ENCODE measurements at places on chromosomes 13 and 19. TPM values are rescaled to one million over a fixed set of nuclear protein-coding genes. Genes with fewer than 3 reads are reported as not detected.
A peak's percentile ranks its signal among the peaks of the same experiment; 100 is the strongest.

DNA sequence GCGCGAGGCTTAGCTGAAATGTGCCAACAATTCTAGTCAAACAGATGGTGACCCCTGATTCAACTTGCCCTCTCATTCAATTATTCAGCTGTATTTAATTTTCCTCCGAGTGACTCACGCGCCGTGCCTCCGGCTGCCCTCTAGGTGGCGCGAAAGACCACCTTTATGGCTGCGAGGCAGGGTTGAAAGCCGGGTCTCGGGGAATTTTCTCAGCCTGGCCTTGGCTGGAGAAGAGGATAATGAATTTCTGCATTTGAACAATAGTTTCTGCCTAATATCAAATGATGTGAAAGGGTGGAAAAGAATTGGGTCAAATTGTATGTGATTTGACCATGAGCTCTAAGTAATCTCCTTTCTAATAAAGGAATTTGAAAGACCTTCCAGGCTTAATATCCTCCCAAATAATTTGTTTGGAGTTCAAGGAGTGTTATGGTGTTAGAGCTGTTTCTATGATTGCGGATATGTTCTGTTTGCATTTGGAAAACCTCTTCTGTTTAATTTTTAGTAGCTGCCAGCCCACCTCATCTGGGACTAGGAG, 310.9 kb downstream of the ZNF536 start:
- peak; percentile 96 for DNase-seq

- no peak for DNase-seq
Observed at GRCh38 chr13:59587971-59588716, 575.6 kb downstream of the DIAPH3 start.

GRCh38 chr13:33649212-33649878, 168.6 kb upstream of the RFC3 start:
- no peak for DNase-seq

- DNase-seq, result no peak
Observed at GRCh38 chr13:83839146-83839545, 43.1 kb downstream of the SLITRK1 start.

DNA sequence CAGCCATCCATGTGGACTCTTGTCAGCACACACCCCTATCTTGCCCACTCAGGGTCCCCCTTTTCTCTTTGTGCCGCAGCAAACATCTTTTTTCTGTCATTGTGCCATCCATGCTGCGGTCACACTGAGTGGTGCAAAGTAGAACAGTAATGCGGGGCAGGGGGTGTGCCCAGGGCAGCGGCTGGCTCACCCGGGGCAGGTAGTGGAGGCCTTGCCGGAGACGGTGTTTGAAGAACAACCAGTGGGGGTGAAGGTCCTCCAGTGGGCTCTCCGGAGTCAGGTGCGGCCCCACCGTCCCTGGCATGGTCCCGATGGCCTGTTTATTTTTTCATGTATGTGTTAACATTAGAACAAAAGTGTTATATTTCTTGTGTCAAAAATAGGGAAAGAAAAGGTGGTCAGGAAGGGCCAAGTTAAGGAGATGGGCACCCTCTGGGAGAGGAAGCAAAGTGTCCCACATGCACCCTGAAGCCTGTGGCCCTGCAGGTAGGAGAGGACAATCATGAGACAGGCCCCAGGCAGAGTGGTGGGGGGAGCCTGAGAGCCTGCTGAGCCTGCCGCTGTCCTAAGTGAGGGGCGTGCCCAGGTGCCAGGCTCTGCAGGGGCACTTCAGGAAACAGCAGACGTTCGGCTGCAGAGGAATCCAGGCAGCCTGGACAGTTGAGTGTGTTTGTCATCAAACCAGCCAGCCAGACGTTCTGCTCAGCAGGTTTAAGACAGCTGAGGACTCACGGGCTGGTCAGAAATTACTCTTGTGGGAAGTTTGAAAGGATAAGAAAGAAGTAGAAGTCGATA, 12.3 kb downstream of the TSSK6 start:
- DNase-seq, result no peak

GRCh38 chr19:46806656-46807055, 18.3 kb upstream of the SLC1A5 start:
- no peak for DNase-seq

GRCh38 chr19:41795031-41795461, 1.3 kb upstream of the CEACAM3 start:
- DNase-seq, result peak; percentile 35

- DNase-seq, result no peak
Observed at GRCh38 chr13:111598747-111599146, 278.3 kb downstream of the TEX29 start.

DNA sequence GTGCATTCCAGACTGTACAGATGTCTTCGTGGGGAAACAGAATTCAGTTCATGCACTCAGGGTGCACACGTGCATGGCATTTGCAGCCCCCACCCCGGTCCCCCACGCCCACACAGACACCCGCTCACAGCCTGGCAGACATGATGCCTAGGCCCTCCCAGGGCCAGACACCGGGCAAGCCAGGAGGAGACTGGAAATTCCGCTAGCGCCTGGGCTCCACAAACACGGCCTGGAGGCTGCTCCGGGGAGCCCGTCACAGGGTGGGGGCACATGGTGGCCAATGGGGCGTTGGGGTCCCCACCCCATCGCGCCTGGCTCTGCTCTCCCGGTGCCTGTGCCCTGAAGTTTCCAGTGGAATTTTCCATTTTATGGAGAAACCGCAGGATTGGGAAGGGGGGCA, 3.6 kb downstream of the CILP2 start:
- no peak for DNase-seq

DNA sequence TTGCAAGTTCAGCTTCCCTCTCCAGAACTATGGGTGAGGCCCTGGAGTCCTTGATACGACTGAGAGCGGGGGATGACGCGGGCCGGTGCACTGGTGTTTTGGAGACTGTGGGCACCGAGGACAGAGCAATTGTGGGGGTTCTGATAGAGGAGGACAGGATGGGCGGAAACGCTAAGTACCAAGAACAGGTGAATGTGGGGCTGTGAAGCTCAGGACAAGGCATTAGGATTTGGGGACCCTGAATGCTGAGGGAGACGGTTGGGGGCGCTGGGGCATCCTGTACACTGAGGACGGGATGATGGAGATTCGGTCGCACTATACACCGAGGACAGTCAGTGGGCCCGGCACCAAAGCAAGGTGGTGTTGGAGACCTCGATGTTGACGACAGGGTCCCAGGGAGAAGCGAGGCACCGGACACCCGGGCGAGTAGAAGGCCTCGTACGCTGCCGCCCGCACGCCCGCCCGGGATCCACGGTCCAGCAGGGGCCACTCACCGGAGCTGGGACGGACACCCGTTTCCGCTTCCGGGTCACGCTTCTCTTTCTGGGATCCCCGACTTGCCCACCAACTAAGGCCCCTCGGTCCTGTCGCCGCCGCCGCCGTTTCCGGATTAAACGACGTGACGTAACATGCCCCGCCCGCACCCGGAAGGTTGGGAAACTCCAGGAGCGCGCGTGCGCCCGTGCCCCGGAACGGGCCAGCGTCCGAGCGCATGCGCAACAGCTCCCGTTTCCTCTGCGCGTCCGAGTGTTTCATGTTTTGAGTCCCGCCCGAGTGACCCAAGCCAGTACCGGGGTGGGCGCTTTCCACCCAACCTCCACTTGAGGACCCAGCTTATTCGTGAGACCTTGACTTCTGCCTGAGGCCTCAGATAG, at the start of gene CHMP2A:
TSS of gene CHMP2A (minus strand) at position 612 of the 875 bp plus-strand sequence. CDS start 893 bp downstream, outside the sequence.
- DNase-seq, result peak; percentile 98

Gene AP3D1
- 44.9 TPM for total RNA-seq

Gene GCDH
- total RNA-seq, result 46.5 TPM

Gene ZNF91
- 113 TPM for total RNA-seq

Gene DKKL1
- total RNA-seq, result not detected
